ENCODE measurements at places on chromosomes 4 and X.

GRCh38 chr4:165458471-165458870 lies 79.7 kb downstream of the CPE start:
- no peak for DNase-seq

DNA sequence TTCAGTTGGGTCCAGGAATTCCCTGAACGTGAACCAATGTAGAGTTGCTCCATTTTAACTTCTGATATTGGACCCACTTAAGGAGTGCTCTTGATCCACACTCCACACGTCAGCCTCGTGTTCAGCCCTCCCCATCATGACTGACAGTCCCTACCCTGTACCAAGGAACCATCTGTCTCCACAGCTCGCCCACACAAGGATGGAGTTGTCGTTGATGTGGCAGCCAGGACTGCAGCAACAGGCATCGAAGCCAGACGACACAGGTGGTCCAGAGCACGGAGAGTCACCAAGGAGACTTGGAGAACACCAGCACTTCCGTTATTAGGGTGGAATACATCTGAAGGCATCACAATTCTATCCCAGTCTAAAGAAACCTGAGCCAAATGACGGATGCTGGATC lies 472.1 kb upstream of the NR3C2 start:
- no peak for DNase-seq

DNA sequence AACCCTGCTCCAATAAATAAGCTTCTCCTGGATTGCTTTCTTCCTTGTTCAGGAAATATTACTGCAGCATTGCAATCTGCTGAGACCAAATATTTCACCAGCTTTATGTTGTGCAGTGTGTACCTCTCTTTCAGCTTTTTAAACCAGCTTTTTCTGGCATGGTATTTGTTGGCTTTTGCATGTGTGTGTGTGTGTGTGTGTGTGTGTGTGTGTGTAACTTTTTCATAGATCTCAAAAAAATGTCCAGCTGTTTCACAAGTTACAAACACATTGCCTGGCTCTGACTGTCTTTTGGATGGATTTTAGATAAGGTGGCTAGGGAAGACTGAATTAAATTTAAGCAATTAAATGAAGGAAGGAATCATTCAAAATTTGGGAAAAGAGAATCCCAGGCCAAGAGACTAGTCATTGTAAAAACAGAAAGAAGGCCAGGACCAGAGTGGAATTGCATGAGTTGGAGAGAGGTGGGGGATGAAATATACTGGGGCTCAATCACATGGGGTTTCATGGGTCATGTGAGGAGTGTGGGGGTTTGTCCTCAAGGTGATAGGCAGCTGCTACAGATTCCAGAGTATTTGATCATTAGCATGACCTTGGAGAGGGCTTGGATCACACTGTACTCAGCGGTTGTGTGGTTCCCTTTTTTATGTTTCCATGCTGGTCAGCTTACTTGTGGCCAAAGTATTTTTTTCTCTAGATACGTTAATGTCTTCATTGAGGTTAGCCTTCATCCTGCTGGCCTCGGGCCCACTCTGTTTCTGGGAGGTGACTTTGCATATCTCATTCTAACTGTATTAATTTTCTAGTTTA lies 357.7 kb upstream of the BOD1L1 start:
- DNase-seq = no peak

DNA sequence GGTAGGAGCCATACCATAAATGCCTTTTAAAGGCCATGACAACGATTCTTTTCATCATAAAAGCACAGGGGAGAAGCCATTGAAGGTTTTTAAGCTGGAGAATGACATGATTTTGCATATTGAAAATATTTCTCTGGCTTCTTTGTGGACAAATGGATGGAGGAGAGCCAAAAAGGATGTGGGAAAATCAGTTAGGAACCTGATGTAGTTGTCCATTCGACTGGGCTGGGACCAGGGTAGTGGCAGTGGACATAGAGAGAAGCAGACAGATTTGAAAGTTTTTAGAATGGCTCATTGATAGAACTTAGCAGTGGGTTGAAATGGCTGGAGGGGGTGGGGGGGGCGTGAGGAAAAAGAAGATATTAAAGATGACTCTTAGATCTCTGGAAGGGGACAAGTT lies 19.7 kb upstream of the MSN start:
- DNase-seq = no peak

GRCh38 chr4:14848229-14848628 lies 154.1 kb upstream of the CPEB2 start:
- DNase-seq = no peak

- DNase-seq = no peak
Observed at GRCh38 chrX:118355225-118355920, 9.5 kb downstream of the WDR44 start.

GRCh38 chrX:45824471-45824870 lies 623.8 kb upstream of the DIPK2B start:
- DNase-seq = no peak

- DNase-seq = no peak
Observed at GRCh38 chr4:16693641-16694040, 204.8 kb downstream of the LDB2 start.

- no peak for DNase-seq
Observed at GRCh38 chr4:94536049-94536448, 84.3 kb downstream of the PDLIM5 start.

DNA sequence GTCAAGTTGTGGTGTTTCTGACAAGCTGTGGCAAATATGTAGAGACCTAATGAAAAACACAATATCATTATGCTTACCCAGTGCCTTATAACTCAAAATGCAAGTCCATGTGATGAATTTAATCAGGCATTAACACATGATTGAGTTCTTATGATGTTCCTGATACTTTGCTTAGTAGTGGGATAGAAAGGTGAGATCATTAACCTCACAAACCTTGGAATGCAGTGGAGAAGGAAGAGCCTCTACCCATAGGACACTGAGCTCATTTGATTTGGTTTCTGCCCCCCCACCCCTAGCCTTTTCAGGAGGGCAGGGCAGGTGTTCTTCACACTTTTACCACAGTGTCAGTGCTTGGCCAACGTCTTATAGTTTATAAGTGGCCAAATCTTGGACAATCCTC lies 683.6 kb upstream of the CPEB2 start:
- no peak for DNase-seq

DNA sequence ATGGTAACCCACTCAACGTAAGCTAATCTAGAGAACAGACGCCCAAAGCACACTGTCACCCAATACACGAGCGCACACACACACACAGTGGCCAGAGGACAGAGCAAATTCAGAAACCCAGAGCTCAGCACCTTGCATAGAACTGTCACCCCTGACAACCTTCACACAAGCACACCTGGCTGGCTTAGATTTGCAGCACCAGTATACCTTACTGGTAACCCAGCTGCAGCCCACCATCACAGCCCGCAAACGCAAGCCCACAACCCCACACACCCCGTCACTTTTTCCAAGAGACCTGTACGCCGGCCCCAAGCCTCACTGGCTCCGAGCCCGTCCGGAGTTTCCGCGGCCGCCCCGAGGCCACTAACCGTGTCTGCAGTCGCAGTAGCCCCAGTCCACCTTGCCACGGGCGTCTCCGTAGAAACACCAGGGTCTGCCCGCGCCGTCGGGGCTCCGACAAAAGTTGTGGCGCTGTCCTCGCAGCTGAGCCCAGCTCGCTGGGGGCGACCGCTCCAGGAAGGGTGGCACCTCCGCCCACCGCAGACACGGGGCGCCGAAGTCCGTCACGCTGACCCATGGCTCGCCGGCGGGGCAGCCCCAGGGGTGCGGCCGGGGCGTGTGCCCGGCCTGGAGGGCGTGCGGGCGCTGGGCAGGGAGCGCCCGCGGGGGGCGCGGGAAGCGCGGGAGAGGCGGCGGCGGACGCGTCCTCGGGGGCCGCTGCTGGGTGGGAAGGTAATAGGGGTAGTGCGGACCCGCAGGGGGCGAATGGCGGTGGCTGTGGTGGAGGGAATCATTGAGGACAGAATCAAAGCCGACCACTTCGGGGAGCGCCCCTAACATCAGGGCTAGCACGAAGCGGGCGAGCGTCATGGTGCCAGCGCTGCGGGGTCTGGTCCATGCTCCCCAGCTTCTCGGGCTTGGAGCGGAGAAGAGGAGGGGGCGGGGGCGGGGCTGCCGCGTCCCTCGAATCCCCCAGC lies 664 bp downstream of the PRSS12 start:
- no peak for DNase-seq

- no peak for DNase-seq
Observed at GRCh38 chrX:5290635-5291034, 938.0 kb downstream of the NLGN4X start.

DNA sequence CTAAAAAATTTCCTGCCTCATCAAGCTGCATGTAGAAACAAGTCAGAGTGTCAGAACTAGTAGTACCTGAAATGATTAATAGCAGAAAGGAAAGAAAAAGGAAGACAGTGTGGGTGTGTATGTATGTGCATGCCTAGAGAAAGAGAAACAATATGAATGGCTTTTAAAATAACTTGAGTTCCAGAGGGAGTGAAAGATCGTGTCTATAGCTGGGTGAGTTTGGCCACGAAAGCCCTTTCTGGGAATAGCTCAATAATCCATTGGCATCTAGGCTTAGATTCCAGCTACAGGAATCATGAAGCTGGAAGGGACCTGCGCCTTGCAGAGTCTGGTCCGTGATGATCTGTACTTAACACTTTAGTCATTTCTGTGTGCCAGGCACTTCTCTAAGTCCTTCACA lies 195.6 kb downstream of the RAPGEF2 start:
- DNase-seq = no peak

- no peak for DNase-seq
Observed at GRCh38 chr4:3010998-3011397, 47.6 kb downstream of the GRK4 start.

- no peak for DNase-seq
Observed at GRCh38 chrX:150372280-150372679, 9.2 kb downstream of the MAMLD1 start.

DNA sequence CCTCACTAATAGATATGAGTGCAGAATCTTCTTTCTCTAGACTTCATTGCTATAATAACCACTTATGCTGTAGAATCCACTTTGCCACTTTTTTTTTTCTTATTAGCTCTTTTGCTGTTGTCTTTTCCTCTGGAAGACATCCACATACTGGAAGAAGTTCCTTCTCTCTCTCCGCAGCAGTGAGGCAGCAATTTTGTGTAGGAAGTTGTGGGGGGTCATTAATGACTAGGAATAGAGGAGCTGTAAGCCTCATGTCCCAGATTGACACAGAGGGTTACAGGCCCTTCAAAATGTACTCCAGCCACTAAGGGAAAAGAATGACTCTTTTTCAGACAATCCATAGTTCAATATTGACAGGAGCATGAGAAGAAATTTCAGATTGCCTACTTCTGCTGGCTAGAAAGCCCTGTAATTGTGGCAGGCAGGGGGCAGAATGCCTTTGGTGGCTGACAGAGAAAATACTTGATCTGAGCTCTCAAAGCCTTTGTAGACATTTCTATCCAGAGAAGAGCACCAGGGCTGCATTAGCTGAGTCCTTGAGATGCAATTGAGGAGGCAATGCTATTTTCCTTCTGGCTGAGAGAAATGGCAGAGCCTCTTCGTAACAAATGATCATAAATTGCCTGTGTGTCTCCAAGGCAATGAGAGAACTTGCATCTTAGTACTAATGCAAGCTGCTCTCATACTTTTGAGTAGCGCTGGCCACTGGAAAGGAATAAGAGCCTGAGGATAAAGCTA lies 856.2 kb downstream of the STIM2 start:
- no peak for DNase-seq

GRCh38 chrX:118566359-118566758 lies 70.7 kb downstream of the DOCK11 start:
- no peak for DNase-seq

DNA sequence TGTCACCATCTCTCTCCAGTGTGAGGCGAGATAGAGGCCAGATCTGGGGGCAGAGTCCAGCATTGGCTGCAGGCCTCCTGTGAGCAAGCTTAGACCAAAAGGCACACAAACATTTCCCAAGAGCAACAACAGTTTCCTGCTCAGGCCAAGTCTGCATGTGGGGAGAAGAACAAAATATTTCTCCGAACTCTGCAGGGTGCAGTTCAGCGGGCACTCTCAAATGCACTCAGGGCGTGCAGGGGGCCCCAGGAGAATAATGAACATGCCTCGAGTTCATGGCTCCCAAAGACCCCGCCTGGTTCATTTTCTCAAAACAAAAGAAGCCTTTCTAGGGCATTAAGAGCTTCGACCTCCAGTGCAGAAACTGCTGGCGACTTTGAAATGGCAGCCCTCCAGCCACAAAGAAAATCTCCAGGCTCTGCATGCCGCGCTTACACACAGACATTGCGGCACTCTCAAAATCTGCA lies 57.8 kb upstream of the HELT start:
- DNase-seq = no peak
